Stimulated activated CD4-positive, alpha-beta T cell treated with anti-CD3 and anti-CD28 coated beads, Interleukin-2, amount 100 ng/mL, for 48 hours (primary cell): ENCODE measurements at places on chromosomes 16 and 17.

DNA sequence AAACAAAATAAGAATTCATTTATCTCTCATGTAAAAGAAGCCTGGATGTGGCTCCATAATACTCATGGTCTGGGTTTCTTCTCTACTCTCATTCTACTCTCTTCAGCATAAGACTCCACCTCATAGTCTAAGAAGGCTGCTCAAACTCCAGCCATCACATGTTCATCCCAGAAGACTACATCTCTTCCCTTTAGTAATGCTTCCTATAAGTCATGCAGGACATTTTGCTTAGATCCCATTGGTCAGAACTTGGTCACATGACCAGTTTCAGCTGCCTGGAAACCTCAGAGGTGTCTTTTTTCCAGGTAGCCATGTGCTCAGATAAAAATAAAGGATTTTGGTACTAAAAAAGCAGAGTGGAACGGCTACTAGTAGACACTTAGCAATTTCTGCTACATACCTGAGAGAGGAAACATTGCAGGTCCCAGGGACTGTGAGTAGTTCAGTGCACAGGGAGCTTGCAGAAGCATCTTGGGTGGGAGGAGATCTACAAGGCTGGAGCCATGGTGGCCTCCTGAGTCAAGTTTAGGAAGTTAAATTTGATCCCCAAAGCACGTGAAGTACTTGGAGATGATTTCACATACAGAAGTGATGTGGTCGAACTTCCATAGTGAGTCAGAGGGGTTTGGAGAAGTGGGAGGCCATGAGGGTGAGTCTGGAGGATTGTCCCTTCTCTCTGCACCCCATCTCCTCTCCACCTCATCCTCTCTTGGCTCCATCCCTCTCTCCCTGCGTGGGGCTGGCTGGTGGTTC is 110.2 kb downstream of the CCDC182 start:
- DNase-seq = no peak

- DNase-seq = no peak
Measured at GRCh38 chr17:20008242-20009051, 712 bp upstream of the SPECC1 start.

- no peak for DNase-seq
Measured at GRCh38 chr17:68087851-68088250, 52.3 kb downstream of the KPNA2 start.

DNA sequence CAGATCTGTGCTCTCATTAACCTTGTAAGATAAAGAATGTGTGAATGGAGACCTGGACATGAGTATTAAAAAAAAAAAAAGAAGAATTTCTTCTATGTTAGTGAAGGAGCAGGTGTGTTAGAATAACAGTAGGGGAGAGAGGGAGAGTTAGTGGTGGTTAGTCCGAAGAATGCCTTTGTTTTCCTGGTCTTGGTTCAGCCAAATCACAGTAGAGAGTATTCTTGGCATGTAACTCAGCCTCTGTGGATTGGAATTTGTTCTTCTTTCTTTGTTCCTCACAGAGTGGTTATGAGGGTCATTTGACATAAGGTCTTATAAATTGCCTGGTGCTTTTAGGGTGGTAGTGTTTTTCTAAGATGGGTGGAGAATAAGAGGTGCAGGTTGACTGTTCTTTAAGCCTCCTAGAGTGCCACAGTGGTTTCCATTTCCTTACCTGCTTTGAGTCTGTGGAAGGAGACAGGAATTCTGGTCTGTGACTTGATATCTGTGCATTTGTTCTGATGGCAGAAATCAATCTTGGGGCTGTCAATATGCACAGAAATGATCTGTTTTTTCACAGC is 17.6 kb downstream of the NUP93 start:
- no peak for DNase-seq

- no peak for DNase-seq
Measured at GRCh38 chr16:83040174-83040573, 413.4 kb downstream of the CDH13 start.

DNA sequence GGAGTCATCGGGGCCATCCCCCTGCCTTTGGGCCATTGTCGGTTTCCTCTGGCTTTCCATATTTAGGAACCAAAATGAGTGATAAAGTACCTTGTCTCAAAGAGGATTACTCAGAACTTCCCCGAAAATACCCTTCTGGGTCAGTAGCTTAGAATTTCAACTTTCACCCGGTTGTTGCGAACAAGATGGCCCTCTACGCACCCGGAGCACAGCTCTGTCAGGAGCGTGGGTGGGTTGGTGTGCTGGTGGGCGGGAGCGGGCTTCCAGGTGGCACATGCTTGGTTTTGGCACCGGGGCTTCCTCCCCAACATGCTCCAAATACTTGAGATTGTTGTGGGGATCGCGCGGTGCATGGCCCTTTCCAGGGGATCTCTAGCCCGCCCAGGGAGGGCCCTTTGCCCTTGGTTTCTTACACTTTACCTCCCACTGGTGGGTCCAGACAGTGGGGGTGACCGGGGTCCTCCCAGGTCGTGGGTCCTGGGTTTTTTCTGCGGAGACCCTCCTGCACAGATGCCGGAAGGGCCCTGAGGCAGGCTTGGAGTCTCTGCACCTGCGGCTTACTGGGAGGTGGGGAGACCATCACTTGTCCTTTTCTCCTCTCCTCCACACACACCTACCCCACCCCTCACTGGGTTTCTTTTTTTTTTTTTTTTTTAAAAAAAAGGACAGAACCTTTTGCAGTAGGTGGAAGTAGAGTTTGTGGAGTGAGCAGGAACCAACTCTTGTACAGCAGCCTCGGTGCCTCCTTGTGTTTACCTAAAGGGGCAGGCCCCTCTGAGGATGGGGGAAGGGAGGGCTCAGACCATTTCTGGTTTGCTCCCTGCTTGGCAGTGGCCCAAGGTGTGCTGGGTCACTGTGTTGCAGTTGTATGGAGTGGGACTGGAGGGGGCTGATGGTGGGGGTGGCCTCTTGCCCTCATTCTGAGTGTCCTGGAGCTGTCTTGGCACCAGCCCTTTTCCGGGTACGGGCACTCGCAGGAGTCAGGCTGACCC is 142.1 kb downstream of the SEC14L1 start:
- DNase-seq = no peak

GRCh38 chr16:11632455-11632939 is 35.8 kb upstream of the SNN start:
- DNase-seq = no peak

DNA sequence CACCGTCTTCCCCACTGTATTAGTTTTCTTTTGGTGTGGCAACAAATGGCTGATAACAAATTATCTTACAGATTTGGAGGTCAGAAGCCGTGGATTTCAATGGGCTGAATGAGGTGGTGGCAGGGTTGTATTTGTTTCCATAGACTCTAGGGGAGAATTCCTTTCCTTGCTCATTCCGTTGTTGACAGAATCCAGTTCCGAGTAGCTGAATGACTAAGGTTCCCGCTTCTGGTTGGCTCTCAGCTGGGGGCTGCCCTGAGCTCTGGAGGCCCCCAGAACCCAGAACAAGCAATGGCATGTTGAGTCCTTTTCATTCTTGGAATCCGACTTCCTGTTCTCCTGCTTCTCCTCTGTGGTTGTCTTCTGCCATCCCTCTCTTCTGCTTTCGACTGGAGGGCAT is 280.4 kb downstream of the SNX29 start:
- DNase-seq = no peak

- DNase-seq = no peak
Measured at GRCh38 chr17:22123536-22124281, 431.4 kb downstream of the KCNJ18 start.

DNA sequence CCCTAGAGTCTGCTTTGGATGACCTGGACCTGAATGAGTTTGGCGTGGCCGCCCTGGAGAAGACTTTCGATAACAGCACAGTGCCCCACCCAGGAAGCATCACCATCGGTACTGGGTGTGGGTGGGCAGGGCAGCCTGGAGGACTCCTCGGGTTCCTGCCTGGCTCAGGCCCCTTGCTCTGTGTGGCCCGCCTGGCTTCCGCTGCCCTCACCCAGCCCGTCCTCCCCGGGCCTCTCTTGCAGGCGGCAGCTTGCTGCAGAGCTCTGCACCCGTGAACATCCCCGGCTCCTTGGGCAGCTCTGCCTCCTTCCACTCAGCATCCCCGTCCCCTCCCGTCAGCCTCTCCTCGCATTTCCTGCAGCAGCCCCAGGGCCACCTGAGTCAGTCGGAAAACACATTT is 24.5 kb downstream of the UNC13D start:
- DNase-seq = no peak

DNA sequence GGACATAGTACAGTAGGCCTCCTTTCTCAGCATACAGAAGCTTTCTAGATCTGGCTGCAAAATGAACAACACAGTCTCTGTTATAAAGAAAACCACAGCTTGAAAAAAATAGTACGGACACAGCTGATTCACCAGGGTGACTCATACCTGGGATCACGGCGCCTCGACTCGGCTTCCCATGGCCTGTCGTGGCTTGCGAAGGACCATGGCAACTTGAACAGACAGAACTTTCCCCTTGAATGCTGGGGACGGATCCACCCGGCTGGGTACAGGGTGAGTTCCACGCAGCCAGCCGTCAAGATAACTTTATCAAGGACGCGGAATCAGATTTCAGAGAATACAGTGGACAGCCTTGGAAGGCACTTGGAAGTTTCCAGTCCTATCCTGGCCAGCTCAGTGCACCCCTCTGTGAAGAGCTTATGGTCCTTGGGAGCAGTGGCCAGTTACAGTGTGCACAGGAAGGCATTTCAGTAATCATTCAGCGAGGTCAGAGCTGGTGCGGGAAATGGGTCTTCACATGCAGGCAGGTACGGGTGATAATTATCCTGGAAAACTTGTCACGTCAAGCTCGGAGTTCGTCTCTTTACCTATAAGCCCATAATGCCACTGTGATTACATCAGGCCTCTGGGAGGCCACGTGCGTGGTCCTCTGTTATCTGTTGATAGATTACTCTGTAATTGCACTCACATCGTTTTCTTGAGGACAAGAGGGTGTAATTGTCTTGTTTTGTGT is 57.9 kb upstream of the MAF start:
- DNase-seq = no peak

DNA sequence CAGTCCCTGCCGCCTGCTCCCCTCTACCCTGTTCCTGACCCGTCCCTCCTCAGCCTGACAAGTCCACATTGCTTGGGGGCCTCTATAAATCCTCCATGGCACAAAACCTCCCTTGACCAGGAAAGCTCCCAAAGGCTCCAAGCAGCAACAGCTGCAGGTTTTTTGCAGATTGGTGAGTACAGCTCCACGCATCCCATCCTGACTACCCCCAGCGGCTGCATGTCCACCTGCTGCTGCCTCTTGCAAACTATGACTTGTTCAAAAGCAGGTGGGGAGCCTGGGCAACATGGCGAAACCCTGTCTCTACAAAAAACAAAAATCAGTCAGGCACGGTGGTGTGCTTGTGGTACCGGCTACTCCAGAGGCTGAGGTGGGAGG is 122.8 kb downstream of the ANKRD11 start:
- no peak for DNase-seq

GRCh38 chr17:57210224-57210553 is 46.1 kb upstream of the MSI2 start:
- no peak for DNase-seq

GRCh38 chr17:30237296-30238002 is 2.0 kb upstream of the SLC6A4 start:
- DNase-seq = no peak

- no peak for DNase-seq
Measured at GRCh38 chr16:87936375-87937230, at the start of gene CA5A. TSS of gene CA5A (minus strand) at chr16:87936529. CDS start at chr16:87936450, 79 bp downstream.
